Activated T-helper 1 cell treated with anti-CD3 and anti-CD28 coated beads, Interleukin-2, amount 50 U/mL, for 16 hours (primary cell): ENCODE measurements at places on chromosomes 5 and 9.

DNA sequence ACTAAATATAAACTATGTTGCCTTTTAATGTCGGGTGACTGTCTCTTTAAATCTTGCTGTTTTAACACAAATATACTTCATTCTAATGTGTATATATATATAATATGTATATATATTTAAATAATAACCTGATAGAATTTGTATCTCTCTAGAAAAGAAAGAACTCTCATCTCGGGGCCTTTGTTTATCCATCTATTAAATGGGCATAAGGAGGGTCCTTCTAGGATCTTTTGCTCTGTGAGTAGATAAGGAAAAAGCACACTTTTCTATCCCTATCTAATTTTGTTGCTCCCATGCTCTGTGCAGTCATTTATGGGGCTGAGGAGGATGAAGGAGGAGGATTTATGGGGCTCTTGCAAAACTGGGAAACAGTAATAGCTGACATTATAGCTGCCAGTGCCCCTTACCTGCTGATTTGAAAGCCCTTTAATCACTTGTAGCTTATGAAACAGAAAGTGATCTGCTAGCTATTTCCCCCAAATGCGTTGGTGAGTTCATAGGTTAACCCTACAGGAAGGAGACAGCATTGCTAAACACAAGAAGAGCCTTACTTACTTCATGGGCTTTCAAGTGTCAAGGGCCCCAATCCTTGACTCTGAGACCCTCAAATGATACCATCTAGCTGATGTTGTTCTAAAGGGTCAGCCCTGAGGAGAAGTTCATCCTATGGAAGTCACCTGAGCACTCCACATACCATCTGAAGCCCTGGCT, 5.8 kb upstream of the PPARGC1B start:
- no peak for DNase-seq

GRCh38 chr5:110288766-110289511, 437.5 kb downstream of the TMEM232 start:
- DNase-seq: no peak

DNA sequence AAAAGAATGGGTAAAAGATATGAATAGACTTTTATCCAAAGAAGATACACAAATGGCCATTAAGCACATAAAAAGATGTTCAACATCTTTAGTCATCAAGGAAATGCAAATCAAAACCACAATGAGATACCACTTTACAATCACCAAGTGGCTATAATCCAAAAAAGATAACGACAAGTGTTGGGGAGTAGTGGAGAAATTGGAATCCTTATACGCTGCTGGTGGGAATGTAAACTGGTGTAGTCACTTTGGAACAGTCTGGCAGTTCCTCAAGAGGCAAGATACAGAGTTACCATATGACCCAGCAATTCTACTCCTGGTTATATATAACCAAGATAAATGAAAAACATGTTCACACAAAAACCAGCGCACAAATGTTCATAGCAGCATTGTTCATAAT, 234.9 kb downstream of the SPATA31D1 start:
- no peak for DNase-seq

GRCh38 chr5:68454172-68454571, 238.6 kb downstream of the PIK3R1 start:
- DNase-seq: no peak

DNA sequence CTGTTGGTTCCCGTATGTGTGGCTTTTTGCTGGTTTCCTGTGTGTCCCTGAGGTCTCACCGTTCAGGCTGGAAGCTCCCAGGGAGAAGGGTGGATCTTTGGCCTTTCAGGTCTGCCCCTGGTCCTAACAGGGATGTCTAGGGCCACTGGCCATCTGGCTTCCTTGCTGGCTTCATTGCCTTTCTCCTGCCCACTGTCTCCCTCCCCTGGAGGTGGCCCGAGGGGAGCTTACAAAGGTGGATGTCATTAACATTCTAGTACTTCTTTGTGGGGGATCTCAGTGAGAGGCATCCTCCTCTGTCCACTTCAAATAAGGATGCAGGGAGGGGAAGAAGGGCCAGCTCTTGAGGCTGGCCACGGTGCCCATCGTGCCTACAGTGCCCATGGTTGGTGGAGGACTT, 35.2 kb downstream of the HMCN2 start:
- no peak for DNase-seq

DNA sequence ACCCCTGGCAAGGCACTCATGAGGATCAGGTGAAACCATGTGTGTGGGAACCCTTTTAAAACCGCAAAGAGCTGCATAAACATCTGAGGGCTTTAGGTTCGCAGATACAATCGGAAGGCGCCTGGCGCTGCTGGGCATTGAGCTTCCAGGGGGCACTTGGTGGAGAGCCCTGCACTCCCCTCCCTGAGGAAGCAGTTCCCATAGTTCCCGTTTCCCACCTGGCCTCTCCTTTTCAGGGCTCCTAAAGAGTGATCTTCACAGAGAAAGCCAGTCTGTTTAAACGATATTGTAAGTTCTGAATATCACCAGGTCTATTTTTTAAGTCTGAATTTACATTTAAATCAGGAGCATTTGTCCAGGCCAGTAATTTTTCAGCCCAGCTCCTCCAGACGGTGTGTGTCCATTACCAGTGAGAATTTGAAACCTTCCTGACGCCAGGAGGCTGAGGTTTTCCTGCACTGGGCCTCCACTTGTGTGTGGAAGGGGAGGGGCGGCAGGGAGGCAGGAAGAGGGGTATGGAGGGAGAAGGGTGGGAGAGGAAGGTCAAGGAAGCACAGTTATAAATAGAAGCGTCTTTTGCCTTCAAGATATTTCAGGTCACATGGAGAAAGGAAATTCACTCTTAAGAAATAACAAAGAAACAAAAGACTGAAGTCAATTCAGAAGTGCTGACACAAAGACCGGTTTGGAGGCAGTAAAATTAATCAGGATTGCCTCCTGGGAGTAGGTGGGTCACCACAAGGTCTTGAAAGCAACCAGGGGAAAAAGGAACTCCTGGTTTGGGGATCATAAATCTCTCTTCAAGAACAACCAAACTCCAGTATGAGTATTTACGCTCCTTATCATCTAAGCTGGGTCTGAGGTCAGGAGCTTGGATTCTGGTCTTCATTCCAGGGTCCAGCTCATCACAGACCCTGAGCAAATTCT, 14.3 kb upstream of the MGAT1 start:
- no peak for DNase-seq

DNA sequence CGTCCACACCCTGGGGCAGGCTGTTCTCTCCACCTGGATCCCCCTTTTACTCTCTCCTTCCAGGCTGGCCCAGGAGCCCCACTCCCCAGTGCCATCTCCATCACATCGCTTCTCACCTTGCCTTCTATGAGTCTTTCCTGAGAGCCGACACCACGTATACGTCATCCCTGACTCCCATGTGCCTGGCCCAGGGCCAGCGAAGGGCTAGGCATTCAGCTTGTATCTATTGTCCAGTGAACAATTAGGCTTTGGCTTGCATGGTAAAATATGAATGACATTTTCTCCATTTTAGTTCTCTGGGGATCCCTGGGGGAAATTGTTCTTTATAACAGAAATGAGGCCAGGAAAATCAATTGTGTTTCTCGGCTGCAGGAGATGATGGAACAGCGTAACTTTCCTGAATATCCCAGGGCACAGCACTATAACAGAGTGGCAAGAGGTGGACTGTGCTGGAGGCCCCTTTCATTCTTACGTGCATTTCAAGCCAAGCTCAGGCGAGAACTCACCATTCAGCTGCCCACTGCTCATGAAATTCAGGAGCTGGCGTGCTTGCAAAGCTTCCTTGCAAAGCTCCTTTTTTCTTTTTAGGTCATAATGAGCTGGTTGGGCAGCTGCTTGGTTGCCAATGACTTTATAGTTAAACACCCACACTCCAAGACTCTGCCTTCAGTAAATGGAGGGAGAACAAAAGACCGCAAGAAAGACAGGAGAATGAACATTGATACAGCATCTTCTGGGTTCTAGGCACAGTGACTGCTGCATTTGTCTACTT, 37.7 kb downstream of the NSG2 start:
- no peak for DNase-seq
